ENCODE measurements at places on chromosomes 4 and X.

- no peak for DNase-seq
Observed at GRCh38 chr4:83250687-83251446, 33.7 kb downstream of the COQ2 start.

GRCh38 chr4:75634951-75635350 is 4.6 kb upstream of the CDKL2 start:
- DNase-seq: no peak

DNA sequence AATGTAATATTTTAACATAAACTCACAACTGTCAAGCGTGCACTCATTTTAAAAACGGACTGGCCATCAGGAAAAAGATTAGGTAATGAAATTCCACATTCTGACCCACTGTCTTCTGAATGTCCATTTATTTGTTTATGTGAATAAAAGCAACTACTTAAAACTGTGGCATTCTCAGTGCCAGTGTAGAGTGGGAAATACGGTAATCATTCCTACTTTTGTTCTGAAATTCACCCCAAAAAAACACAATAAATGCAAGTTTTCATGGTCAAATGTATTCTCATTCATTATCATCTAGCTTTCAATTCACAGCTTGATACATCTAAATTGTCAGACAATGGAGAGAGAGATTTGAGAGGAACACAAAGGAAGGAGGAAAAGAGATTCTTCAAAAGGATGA is 260.9 kb downstream of the DCHS2 start:
- DNase-seq: no peak

GRCh38 chr4:156255230-156256007 is 301.8 kb upstream of the CTSO start:
- no peak for DNase-seq

DNA sequence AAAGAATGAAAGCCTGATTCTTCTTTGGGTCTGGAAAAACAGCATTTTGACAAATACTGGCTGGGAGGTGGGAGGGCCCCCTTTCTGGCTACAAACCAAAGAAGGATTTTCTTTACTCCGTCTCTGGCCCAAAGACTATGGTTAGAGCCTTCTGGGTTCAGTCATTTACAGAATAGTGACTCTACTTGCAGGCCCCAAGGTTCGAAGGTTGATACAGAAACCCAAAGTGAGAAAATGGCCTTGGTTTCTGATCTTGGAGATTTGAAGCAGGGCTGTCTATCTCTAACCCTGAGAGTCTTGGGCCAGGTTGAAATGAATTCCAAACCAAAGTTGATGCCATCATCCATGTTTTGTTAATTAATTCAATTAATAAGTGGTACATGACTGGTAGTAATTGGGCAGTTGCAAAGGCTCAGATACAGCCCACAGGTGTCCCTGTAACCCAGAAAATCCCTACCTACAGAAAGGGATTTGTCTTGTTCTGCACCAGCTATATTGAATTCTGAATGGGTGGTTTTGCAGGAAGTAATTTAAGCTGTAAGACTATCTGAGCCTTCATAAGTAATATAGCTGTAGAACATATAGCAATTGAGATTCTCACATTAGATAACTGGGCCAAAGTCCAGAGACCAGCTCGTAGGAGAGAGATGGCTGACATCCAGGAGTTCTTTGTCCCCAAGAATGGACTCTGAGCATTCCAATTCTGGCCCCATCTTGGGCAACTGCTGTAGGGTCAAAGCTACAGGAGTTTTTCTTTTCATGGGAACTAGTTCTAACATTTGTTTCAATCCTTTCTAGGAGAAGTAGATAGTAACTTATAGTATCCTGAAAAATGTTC is 34.5 kb downstream of the CHRNA9 start:
- no peak for DNase-seq

DNA sequence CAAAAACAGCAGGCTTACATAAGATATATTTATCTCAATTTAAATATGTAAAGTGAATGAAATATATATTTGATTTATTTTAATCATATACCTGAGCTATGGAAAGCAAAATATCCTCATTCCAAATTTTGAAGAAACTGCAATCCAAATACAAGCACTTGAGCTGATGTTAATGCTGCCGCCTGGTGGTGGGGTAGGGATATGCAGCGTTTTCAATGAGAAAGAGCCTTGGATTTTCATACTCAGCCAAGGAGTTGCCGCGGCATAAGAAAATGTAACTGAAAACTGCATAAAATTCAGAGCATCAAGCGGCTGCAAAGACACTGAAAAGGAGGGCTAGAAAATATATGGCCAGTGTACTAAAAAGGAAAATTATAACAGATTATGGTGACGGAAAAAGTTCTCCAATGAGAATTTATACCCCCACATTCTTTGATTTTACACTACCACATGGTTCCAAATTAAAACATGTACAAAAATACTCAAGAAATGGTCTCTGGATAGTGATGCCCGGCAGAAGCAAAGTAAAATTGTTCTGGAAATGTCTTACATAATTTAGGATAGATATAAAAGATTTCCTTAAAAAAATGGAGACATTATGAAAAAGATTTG is 660.3 kb upstream of the PITX2 start:
- peak; percentile 70 for DNase-seq

DNA sequence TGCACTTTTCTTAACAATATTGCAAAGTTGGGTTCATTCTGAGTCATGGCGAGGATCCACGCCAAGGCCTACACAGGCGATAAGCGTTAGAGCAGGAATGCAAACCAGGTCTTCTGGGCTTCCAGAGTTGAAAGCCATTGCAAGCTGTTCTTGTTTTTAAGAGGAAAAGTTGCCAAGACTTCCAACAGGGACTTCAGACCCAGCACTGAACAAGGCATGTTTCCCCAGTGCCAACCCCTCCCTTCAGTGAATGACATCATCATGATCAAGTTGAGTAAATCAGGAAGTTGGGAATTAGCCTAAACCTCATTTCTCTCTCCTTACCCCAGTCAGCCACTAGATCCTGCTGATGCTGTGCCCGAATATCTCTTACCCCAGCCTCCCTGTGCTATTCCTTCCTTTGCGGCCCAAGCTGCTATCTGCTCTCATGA is 355.1 kb downstream of the HS3ST1 start:
- no peak for DNase-seq

GRCh38 chr4:6264225-6264540 is 5.5 kb upstream of the WFS1 start:
- peak; percentile 53 for DNase-seq

DNA sequence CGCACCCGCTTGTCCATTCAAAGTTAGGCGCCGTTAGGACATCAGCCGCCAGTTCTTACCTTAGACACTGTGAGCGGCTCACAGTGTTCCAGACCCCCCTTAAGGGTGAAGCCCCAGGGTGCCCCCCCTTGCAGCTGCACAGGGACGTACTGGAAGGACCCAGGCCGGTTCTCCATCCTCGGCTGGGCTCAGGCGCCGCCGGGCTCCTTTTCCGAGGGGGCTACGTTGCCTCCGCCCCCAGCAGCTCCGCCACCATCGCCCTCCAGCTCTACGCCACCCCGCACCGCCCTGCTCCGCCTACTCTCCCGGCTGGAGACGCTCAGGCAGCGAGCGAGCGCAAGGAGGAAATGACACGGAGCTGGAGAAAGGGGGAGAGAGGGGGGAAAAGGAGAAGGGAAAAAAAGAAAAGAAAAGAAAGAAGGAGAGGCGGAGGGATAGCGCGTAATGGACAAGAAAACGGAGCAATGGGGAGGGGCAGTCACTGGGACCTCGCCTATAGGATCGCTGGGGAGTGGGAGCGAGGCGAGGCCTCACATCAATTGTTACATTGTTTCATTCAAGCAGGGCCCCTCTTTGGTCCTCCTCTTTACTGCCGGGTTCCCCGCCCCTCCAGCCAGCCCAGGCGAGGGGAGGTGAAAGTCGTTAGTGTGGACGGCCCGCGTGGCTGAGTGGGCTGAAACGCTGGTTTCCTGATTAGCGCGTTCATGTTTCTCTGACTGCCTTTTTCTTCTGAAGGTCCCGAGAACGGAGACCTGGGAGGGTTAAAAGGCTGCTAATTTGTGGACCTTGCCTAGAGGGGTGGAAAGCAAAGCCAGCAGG is at the start of gene SHROOM4:
Gene SHROOM4 (minus strand): TSS at position 352 of the 819 bp plus-strand sequence. CDS start 176 bp downstream, at position 176.
- peak; percentile 72 for DNase-seq

DNA sequence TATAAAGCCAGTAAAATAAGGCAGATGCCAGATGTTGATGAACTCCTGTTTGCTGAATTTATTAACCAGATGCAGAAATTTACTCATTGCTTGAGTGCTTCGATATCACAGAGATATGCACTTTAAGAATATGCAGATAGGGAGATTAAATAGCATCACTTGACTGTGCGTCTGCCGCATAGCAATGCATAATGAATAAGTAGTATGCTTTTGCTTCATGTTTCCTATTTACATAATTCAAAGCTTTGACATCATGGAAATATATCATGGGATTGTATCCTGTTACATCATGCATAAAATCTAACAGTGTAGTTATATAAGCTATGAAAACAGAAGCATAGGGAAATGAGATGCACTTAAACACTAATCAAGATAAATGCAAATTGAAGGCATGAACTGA is 45.9 kb downstream of the VEGFC start:
- no peak for DNase-seq

DNA sequence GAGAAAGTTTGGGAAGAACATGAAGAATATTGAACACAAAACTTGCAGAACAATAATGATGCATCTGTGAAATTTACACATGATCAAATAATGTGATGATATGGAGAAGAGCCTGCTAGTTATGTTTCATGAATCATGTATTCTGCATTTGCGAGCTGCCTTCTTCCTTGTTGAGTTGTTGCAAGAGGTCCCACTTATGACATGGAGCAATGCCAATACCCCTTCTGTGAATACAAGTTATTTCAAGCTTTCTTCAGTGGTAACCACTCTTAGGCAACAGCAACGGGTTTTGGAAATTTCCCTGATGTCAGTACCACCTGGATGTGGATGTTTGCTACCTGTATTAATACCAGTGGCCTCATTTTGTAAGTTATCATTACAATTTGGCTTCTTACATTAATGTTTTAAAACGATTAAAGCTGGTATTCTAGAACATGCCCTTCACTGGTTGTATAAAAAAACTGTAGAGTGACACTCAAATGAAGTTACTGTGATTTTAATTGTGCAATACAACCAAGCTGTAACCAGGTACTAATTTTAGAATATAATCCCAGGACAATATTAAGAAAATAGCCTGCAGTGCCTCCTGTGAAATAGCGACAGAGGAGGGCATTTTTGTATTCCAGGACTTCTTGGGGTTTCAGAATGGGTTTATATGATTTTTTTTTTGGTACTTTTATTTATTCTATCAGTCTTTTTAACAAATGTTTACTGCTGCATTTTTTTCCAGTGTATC is 25.3 kb downstream of the IQCM start:
- DNase-seq: no peak

- DNase-seq: peak; percentile 37
Observed at GRCh38 chr4:184416913-184417734, 57.2 kb downstream of the IRF2 start.

DNA sequence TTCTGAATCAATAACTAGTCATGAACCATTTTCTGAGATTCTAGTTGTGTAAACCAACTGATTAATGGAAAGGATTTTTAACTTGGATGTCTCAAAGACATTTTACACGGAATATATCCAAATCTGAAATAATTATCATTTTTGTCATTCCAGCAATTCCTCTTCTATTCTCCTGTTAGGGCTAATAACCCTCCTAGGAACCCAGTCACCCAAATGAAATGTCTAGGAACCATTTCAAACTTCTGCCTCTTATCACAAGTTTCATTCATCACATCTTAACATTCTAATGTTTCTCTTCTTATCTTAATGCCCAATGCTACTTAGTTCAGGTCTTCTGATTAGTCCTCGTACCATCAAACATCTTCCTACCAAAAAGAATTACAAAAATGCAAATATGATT is 639.8 kb downstream of the DMD start:
- DNase-seq: no peak

DNA sequence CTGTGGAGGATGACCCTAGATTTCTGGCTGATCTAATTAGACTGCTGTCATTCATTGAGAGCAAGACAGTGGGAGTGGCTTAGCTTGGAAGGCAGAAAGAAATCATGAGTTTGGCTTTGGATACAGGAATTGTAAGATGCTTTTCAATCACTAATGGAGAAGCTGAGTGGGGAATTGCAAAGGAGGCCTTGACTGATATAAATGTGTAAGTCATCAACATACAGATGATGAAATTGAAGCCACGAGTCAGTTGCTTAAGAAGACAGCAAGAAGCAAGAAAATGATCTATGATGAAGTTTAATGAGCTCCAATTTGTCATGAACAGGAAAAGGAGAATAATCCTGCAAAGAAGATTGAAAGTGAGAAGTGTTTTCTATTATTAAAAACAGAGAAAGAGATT is 136.7 kb upstream of the C1QTNF7 start:
- DNase-seq: no peak

- peak; percentile 20 for DNase-seq
Observed at GRCh38 chrX:106170318-106170717, 2.2 kb downstream of the PWWP3B start.

GRCh38 chr4:74933562-74934015 is 673 bp downstream of the PARM1 start:
- DNase-seq: no peak

GRCh38 chrX:24020306-24020876 is 6.6 kb downstream of the KLHL15 start:
- no peak for DNase-seq

DNA sequence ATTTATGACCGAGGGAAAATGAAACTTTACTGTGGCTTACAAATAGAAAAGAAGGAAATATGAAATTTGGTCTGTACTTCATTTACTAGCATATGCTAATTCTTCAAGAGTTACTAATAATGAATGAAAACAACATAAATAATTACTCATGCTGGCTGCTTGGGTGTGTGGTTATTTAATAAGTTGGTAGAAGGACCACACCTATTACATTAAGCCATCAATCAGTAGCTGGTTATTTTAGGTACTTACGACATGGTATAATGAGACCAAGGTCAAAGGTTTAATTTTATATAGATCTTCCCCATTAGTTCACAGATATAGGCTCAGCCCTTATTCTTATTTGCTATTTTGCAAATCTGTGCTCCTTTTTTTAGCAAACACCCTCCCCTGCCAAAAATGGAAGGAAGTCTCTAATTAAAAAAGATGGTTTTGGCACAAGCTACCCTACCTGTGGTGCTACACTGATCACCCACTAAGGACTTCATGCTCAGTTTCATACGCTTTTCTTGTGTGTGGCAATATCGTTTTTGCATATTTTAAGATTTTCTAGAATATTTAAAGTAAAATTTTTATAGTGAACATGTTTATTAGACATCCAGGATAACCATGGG is 14.1 kb downstream of the TMPRSS11D start:
- no peak for DNase-seq

DNA sequence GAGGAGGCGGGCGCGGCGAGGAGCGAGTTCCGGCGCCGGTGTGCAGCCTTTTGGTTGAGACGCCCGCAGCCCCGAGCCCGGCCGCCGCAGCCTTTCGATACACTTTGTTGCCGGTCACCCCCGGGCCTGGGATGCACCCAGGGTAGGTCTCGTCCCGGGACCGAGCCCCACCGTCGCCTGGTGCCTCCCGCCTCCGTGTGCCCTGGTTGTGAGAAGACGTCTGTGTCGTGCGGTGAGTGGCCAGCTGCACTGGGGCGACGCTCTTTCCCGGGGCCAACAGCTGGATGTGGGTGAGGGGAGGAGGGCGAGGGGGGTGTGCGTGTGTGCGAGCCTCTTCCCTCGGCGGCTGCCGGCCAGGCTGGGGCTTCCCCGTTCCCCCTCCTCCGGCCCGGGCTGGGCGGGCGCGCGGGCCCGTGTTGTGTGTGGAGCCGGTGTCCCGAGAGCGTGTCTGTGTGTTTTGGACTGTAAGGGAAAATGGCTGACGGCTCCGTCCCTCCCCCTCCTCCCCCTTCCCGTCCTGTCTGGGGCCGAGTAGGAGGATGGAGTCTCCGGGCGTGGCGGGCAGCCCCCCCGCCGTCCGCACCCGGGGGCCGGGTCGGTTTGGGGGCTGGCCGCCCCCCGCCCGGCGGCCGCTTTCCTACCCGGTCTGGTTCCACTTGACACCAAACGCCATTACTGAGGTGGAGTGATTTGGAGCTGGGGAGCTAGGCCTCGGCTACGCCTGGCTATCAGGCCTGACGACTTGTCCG is 807 bp downstream of the USP9X start:
- peak; percentile 44 for DNase-seq

All from ACHN (cell line).